ENCODE measurements at places on chromosomes 7 and 10. TPM values are rescaled to one million over a fixed set of nuclear protein-coding genes. Genes with fewer than 3 reads are reported as not detected.

GRM3 gene
- not detected for total RNA-seq

NPSR1 gene
- total RNA-seq, result not detected

TEX36 gene
- not detected for total RNA-seq

FBXO24 gene
- total RNA-seq, result 0.15 TPM

AMPH gene
- 3.9 TPM for total RNA-seq

NUTM2B gene
- 0.15 TPM for total RNA-seq

RAMP3 gene
- not detected for total RNA-seq

SLC29A4 gene
- total RNA-seq, result 2.6 TPM

ABCC2 gene
- total RNA-seq, result 0.61 TPM

TBXAS1 gene
- total RNA-seq, result 17.6 TPM

AGAP9 gene
- 1.6 TPM for total RNA-seq

ZNF32 gene
- total RNA-seq, result 27.0 TPM

RBP4 gene
- not detected for total RNA-seq

CALN1 gene
- total RNA-seq, result not detected

MKX gene
- total RNA-seq, result not detected

RPEL1 gene
- 0.32 TPM for total RNA-seq

INMT gene
- 0.15 TPM for total RNA-seq

ENTPD7 gene
- total RNA-seq, result 18.7 TPM

ITPRID1 gene
- not detected for total RNA-seq

CACNB2 gene
- total RNA-seq, result not detected

MINDY4 gene
- total RNA-seq, result 3.8 TPM

CFTR gene
- not detected for total RNA-seq

VIPR2 gene
- total RNA-seq, result not detected

MLXIPL gene
- total RNA-seq, result not detected

FAM25A gene
- not detected for total RNA-seq

LEP gene
- total RNA-seq, result not detected

SP4 gene
- 8.8 TPM for total RNA-seq

C10orf67 gene
- under 0.01 TPM for total RNA-seq

MMRN2 gene
- 377 TPM for total RNA-seq

PIP4K2A gene
- 23.1 TPM for total RNA-seq

ARHGEF5 gene
- total RNA-seq, result 0.76 TPM

Measured in epithelial cell of umbilical artery (primary cell).